NCI-H446 treated with DMSO at 0.1 percent for 48 hours (cell line): ENCODE measurements at places on chromosomes 5 and 9.

DNA sequence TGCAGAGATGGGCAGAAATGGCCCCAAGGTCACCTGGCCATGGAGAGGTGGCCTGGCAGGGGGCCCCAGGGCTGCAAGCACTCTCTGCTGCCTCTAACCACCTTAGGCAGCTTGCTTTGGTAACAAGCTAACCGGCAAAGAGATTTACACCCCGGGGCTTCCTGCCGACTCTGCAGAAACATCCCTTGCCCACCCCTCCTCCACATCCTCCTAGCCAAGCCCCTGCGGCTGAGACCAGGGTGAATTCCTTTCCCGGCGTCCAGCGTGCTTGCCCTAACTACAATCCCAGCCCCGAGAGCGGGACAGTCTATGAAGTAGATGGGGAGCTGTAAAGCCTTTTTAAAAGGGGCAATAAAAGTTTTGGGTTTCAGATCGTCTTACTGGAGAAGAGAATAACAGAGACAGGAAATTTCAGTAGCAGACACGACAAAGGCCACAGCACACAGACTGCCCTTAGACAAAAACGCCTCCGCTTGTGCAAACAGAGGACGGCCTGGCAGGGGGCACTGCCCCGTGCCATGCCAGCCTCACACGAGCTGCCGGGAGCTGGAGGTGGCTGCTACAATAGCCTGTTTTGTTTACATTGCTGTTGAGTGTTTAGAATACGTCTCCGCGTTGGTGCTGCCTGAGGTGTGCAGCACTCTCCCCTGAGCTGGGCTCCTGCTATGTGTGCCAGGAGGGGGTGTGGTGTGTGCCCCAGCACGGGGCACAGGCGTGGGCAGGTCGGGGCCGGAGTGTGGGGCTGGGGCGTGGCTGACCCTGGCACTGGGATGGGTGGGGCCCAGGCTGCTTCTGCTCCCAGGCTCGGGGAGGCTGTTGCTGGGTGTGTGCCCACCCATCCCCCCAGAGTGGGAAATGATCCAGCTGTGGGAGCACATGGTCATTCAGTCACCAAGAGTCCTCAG is 15.3 kb downstream of the MYMK start:
- no peak for DNase-seq

- DNase-seq: no peak
Observed at GRCh38 chr9:71004196-71004595, 117.2 kb downstream of the TRPM3 start.

GRCh38 chr5:120466341-120467006 is 2.4 kb downstream of the PRR16 start:
- DNase-seq: no peak

- DNase-seq: no peak
Observed at GRCh38 chr5:132971483-132972435, 8.3 kb upstream of the AFF4 start.
